ENCODE measurements at places on chromosomes 4 and X.

DNA sequence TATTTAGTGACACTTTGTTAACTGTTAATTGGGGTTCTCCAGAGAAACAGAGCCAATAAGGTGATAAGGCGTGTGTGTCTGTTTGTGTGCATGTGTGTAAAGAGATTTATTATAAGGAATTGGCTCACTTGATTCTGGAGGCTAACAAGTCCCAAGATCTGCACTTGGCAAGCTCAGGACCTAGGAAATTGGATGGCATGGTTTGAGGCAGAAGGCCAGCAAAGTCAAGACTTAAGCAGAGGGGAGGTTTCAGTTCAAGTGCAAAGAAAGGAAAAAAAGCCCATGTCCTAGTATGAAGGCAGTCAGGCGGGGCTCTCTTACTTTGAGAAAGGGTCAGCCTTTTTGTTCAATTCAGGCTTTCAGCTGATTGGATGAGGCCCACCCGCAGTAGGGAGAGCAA is 314.1 kb downstream of the BMPR1B start:
- DNase-seq, result no peak

DNA sequence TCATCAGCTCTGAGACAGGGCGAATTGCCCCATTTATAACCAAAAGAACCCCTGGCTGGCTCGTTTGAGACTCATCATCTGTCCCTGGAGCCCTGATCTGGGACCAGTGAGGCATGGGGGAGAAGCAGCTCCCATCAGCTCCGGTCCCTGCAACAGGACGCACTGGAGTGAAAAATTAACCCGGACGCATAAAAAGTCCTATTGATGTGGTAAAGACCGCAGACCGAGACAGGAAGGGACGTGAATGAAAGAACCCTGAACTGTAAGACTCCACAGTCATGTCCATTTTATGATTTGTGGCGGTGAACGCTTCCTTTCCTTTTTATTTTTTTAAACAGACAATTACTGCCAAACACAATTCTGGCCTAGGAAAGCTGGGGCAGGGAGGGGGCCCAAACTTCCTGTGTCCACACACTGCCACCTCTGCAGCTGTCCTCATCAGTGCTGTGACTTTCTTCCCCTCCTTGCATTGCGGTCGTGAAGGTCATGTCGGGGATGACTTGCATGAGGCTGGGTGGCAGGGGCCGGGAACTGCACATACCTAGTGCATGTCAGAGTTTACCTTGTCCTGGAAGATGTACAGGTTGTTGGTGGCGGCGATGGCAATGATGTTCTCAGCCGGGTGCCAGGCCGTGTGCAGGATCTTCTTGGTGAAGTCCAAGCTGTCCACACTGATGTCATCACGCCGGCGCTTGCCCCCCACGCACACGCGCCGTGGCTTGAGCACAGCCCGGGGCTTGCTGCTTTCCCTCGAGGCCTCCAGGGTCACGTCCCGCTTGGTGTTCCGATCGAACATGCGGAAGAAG is 53.3 kb downstream of the WFS1 start:
- DNase-seq, result no peak

- peak; percentile 97 for DNase-seq
Measured at GRCh38 chr4:8274765-8275547, 5.4 kb downstream of the HTRA3 start.

GRCh38 chrX:149074398-149074797 is 430.7 kb downstream of the IDS start:
- peak; percentile 5 for DNase-seq

DNA sequence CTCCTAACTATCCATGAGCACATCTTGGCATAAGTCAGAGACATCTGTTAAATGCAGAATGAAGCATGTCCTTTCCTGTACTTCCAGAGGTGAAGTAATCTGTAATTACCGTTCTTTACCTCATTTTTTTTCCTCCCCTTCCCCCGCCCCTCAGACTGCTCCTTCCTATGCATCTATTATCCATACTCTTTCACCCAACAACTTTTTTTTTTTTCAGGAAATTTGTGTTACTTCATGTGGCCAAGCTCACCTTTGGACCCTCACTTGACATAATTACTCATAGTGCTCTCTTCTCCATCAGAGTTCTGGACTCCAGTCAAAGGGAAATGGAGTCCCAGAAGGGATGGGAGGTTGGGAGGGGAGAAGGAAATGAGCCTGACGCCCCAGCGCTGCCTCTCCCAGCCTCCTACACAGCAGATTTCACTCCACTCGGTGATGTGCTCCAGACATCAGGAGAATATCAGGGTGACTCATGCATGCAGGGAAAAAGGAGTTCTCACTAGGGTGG is 568.8 kb downstream of the STIM2 start:
- no peak for DNase-seq

DNA sequence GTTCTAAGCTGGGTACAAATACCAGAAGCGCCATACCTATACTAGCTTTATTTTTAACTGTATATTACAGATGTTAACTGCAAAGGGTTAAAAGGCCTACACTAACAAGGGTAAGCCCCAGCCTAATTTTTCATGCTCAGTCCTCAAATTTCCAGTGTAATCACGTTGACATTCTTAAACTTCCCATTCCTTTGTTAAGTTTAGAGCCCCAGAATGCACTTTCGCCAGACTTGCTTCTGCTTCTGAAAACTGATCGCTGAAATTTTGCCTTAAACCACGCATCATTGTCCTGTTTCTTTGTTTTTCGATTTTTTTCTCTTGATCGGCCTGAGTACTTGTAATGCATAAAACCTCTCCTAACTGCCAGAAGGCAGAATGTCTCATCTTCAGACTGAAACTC is 2141.9 kb upstream of the AGA start:
- no peak for DNase-seq

DNA sequence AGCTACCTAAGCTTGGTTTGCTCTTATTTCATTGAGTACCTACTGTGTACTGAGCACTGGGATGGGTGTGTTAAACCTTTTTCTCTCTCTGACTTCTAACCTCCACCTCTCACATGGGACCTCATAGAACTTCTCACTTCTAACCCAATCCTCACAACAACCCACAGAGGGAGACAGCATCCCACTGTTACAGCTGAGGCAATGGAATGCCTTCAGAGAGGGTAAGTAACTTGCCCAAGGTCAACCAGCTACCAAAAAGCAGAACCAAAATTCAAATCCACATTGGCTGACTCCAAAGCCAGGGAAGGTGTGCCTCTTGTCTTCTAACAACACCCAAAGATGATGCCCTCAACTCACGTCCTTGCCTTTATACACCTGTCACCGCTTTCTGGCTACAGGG is 5.4 kb downstream of the SEL1L3 start:
- no peak for DNase-seq

DNA sequence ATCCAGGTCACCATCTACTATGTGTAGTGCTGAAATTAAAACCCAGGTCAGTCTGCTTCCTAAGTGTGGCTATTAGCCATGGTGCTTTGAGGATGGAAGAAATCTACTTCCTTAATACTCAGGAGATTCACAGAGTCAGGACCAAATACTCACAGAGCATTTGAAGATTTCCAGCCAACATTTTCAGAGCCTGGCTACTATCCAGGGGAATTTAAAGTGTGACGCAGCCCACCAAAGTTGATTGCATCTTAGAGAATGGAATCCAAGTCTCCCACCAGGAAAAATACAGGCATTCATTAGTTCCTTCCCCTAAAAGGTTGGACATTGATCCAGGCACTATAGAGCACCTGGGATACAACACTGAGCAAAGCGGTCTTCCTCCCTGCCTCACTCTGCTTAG is 83.8 kb downstream of the HS3ST1 start:
- no peak for DNase-seq

- no peak for DNase-seq
Measured at GRCh38 chr4:153528705-153529485, 62.7 kb downstream of the TMEM131L start.

GRCh38 chr4:1559896-1560650 is 124.0 kb downstream of the FAM53A start:
- DNase-seq, result no peak

- DNase-seq, result no peak
Measured at GRCh38 chr4:129862461-129862860, 766.5 kb downstream of the C4orf33 start.

GRCh38 chr4:184617600-184618196 is 31.5 kb downstream of the CASP3 start:
- DNase-seq, result no peak

DNA sequence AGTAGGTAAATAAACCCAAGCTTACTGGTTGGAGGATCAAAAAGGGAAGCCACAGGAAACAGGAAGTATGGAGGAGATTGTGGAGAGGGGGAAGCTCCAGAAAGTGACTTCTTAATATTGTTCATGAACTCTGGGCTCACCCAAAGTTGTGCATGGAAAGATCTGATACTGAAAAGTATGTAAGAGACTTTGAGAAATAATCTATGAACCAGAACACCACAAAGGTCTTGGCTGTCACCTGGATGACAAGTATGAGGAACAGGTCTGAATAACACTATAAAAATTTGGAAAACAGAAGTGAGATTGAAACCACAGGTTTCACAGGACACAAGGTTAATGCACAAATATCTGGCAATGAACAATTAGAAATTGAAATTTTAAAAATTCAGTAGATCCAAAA is 567.4 kb downstream of the INPP4B start:
- DNase-seq, result no peak

- DNase-seq, result no peak
Measured at GRCh38 chr4:39415678-39416283, 9.1 kb downstream of the KLB start.

DNA sequence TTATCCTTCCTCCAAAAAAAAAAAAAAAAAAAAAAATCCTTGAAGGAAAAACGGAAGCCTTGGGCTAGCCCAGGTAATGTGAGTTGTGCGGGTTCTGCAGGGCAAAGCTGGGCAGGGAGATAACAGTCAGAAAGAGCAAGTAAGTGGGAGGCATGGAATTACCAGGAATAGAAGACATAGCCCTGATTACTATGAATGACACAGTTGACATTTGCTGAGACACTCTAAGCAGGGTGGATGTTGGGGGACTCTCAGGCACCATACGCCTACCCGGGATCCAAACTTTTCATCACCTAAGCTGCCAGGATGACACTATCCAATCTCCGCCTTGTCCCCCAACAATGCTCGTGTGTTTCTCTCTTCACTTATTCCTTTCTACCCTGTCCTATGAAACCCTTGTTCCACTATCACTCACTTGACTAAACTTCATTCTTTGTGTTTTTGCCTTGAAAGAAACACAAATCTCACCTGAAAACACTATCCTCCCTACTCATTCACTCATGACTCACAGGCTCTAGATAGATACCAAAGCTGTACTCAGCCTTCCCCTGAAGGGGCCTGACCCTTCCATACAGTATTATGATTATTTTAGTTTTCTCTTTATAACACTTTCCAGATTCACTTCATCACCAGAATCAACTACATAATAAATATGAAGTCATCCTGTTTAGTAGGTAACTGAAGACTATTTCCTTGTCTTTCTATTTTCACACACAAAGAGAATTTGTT is 158.4 kb downstream of the INPP4B start:
- no peak for DNase-seq

- DNase-seq, result no peak
Measured at GRCh38 chr4:176271749-176272148, 2.7 kb upstream of the ASB5 start.

GRCh38 chr4:124632439-124632838 is 80.1 kb downstream of the ANKRD50 start:
- DNase-seq, result no peak

- no peak for DNase-seq
Measured at GRCh38 chr4:25535278-25535677, 120.4 kb upstream of the SLC34A2 start.

DNA sequence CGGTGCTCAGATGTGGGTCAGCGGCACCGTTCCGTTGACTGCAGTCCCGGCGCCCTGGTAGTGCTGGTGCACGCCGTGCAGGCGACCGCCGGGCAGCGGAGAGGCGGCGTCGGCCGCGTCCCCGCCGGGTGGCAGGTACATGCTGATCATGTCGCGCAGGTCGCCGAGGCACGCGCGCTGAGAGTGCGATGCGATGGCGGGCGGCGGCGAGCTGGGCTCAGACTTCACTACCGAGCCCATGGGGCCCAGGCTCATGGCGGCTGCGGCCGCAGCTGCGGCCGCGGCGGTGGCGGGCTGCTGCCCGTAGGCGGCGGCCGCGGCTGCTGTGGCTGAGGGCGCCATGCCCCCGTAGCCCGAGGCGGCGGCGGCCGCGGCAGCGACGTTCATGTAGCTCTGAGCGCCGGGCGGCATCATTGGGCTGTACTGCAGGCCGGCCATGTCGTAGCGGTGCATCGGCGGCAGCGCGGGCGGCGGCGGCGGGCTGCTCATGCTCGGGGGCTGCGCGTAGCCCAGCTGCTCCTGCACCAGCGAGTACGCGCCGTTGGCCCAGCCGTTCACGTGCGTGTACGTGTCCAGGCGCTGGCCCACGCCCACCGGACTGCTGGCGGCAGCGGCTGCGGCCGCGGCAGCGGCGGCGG is 1.0 kb downstream of the SOX3 start:
- DNase-seq, result no peak

DNA sequence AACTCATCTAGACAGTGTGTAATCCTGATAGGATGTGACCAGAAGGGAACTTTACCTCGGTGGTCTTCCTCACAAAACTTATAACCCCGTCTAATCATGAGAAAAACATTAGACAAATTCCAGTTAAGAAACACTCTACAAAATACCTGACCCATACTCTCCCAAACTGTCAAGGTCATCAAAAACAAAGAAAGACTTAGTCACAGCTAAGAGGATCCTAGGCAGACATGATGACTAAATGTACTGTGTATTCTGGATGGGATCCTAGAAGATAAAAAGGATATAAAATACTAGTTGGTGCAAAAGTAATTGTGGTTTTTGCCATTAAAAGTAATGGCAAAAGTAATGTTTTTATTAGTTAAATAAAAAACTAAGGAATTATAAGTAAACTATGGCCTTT is 81.6 kb downstream of the DTHD1 start:
- DNase-seq, result no peak

DNA sequence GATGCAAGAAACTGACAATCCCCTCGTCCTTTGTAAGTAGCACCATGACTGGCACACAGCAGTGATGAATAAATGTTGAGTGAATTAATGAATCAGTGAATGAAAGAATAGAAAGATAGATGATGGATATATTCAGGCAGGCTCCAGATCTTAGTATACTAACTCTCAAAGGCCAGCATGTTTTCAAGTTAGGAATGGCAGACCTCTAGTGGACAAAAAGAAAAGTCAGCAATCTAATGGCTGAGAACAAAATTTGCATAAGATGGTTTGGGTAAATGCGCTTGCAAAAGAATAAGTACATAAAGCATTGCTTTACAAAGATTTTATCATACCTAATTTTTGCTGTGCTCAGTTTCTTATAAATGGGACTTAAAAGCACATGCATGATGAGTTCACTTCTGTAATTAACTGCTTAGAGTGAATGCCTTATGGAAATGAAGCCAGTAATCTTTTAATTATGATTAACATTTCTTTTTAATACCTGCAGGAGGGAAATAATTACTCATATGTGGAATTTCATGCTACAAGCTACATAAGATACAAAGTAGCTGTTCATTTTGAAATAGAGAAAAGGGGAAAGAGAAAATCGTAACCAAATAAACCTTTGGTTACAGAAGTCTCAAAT is 126.9 kb upstream of the GPRIN3 start:
- DNase-seq, result no peak

DNA sequence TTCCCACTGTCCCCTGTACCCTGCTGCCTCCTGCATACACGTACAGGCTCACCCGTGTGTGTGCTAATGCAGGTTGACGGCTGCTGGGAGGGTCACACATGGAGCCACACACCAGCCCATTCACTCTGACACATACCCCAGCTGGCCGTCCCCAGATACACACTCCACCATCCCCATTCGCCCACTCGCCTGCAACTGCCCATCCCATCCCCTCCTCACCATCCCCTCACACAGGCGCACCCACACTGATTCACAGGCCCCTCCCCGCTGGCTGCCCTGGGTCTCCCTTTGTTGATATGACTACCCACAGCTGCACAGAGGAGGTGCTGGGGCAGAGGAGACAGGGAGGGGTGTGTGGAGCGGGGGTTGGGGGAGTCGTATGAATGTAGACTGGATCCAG is 25.7 kb downstream of the PJA1 start:
- DNase-seq, result no peak
